EL (cell line): ENCODE measurements at places on chromosomes 4 and X.

- no peak for DNase-seq
Observed at GRCh38 chr4:112201915-112202505, 29.6 kb upstream of the AP1AR start.

- DNase-seq = no peak
Observed at GRCh38 chrX:107465932-107466620, 16.6 kb downstream of the FRMPD3 start.

- no peak for DNase-seq
Observed at GRCh38 chrX:81255876-81256275, 54.0 kb downstream of the SH3BGRL start.

GRCh38 chr4:76758290-76758882 lies 139.6 kb downstream of the SOWAHB start:
- DNase-seq = peak; percentile 84

DNA sequence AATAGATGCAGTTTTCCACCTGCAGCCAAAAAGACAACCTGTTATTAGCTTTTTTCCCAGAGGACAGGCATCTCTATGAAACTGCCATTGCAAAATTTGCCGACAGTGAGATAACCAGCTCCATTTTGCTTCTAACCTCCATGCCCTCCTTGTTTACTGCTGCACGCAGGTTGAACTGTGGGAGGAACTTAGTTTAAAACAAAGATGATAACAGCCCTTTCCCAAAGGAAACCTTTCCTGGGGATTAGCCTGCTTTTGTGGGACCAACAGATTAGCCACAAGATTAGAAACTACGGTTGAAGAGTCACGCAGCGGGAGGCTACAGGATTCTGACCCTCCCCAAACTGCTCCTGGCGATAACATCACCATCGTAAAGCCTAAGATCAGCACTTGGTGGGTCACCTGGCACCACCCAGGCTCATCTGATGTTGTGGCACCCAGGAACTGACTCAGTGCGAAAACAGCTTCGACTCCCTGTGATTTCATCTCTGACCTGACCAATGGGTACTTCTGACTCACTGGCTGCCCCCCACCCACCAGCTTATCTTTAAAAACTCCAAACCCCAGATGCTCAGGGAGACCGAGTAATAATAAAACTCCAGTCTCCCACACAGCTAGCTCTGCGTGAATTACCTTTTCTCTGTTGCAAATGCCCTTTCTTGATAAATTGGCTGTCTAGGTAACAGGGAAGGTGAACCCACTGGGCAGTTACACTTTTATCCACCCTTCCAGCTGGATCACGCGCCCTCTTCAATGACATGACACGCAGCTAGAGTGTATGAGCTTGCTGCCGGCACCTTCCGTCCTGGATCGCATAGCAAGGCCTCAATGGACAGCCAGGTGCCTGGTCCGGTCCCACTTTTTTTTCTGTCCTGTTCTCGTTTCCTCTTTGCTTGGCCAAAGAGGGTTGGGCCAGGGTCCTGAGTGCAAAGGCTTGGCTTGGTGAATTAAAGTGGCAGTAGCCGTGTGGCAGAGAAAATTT lies 27.2 kb downstream of the NOP14 start:
- DNase-seq = peak; percentile 91

- no peak for DNase-seq
Observed at GRCh38 chr4:56475917-56476316, 8.5 kb downstream of the SRP72 start.

- DNase-seq = peak; percentile 67
Observed at GRCh38 chr4:1746265-1746691, 25.0 kb downstream of the TACC3 start.

DNA sequence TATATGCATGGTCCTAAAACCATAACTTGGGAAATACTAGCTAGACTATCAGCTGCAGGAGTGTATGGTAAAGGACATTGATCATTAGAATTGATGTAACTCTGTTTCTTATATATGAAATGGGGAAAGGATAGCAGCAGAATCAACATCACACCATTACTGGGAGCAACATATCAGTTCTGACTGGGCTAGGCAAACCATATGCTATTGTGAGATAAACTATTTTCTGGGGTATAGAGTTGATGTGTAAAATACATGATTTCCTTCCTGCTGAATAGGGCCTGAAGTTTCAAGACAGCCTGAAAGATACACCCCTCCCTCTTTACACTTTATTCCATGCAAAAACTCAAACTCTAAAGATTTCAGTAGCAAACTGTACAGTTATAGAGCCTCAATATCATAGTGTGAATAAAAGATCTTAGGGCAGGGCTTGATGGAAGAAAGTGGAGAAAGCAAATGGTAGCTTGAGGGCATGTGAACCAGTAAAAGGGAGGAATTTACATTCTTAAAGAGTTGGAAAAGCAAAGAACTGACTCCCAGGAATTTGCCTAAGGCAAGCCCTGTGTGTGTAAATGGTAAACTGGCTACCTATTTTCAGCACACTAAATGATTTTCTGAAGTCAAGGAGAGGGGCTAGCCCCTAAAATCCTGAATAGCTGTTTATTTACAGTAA lies 404.1 kb downstream of the MAPK10 start:
- DNase-seq = peak; percentile 76

DNA sequence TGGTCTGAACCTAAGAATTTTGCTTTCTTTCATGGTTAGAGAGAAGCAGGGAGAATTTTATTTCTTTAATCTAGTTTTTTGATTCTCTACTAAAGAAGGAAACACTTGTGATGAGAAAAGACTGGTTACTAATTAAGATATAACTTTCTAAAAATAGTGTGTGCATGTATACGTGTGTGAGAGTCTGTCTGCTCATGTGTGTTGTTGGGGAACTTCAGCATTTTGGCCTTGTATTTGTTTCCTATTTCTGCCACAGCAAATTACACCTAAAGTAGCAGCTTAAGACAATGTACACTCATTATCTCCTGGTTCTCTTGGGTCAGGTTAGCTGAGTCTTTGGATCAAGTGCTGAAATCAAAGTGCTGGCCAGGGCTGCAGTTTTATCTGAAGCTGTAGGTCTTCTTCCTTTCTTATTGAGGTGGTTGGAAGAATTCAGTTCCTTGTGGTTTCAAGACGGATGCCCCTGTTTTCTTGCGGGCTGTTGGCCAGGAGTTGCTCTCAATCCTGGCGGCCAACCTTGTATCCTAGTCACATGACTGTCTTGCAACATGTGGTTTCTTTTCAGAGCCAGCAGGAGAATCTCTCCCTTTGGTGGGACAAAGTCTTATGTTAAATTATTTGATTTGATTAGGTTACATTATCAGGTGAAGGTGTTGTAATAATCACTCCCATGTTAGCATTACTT lies 188.4 kb upstream of the CLNK start:
- no peak for DNase-seq

GRCh38 chrX:38305971-38306370 lies 21.3 kb downstream of the RPGR start:
- DNase-seq = no peak

- no peak for DNase-seq
Observed at GRCh38 chrX:100625985-100626491, 10.6 kb downstream of the TSPAN6 start.

DNA sequence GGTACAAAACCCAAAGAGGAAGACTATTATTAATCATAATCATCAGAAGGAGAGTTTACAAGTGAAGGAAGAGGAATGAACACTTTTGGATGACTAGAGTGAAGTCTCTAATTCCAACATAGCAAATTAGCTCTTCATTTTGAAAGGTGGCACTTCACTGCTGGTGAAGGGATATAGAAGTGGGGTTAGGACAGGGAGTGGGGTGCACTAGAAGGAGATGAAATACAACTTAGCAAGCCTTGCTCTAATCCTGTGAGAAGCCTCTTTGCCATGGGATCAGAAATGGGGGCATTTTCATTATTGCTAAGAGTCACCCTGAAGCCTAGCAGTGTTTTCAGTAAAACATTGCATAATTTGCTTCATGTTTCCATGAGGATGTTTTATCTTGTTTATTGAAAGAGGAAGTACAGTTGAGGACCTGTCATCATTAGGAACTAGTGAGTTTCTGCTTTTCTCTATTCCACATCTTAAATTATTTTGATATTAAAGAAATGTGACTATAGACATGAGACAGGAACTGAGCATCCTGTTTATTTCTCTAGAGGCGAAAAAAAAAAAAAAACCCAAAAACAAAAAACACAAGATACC lies 9.3 kb upstream of the GRPR start:
- DNase-seq = no peak

- DNase-seq = no peak
Observed at GRCh38 chr4:186651624-186652023, 72.0 kb downstream of the FAT1 start.

- peak; percentile 42 for DNase-seq
Observed at GRCh38 chrX:131841496-131842437, 181.3 kb upstream of the STK26 start.

DNA sequence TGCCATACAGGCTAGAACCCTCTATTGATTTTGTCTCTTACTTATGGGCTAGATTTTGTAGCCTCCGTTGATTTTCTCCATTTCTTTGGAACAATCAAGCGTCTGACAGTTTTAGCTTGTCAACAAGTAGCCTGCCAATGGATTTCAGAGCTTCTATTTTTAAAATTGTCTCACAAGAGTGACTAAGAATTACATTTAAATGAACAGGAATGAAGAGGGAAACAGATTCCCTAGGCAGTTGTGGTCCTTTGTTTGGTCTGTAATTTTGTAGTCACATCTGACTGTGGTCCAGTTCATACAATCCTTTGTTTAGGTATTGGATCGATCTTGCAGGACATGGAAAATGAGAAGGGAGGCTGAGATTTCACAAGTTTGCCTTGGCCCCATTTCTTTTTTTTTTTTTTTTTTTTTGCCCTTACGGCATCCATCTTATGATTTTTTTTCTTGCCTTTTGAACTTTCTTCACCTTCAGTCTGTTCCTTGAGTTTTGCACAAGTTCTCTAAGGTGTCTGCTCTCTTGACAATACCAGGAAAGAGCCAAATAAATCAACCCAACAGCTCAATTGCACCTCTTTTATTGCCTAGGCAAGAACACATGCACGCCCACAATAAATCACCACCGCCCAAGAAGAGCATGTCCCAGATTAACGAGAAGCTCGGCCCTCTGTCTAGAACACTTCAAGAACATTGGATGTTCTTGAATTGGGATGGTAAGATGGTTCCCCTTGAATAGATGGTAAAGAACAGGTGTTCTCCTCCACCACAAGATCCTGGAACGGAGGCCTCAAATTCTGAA lies 86.5 kb upstream of the EGFL6 start:
- DNase-seq = no peak

DNA sequence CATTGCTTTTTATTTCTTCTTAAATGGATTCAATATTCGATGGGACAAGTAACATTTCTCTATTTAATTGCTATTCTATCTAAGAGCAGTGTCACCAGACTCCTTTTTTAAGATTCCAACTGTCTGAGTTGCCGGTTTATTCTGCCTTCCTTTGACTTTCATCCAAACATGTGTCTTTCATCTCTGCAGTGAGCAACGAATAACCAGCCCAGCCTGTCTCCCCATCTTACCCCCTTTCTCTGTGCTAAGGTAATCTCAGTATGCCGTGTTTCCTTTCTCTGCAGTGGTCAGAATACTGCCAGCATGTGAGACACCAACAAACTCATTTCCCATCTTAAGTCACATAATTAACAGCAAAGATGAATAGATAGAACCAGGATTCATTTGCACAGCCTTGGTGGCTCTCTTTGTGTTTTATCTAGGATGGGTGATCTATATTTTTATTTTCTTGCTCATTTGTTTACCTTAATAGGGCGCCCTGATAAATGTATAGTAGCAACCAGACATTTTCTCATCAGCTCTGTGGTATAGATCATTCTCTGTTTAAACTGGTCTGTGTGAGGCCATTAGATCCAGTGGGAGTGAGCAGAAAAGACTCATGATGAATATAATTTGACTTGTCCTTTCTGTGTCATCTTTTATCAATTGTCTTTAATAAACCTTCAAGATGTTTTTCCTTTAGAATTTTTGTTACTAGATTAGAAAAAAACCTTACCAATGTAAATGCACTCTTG lies 394.8 kb upstream of the IGFBP7 start:
- DNase-seq = no peak

- no peak for DNase-seq
Observed at GRCh38 chr4:105632599-105632998, 75.9 kb downstream of the INTS12 start.

DNA sequence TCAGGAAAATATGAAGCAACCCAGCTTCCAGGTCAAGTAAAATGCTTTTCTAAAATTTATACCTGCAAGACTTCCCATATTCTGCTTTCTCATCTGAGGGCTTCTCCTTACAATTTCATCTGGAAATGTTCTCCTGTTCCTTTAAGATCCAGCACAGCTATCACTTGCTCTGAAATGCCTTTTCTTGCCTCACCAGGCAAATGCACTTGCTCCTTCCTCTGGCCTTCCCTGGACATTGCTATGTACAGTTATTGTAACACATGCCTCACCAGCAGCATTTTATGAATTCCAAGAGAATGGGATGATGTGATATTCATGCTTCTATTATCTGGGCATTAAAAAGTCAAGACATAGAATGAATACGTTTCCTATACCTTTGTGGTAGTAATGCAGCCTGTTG lies 842.1 kb upstream of the INTU start:
- DNase-seq = peak; percentile 28

DNA sequence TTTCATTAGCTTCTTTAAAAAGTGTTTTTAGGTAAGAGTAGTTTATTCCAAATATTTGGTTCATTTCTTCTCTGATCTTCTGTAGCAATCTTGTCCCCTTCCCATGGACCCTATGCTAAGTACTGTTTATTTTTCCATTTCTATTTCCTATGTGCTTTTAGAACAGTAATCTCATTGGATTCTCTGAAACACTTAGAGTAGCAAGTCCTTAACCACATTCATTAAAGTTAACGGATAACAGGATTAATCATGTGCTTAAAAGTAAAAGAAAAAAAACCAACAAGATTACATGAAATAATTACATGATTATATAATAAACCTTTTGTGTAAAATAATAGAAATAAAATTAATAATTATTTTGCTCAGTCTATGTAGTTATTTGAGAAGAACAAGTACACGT lies 929.7 kb downstream of the C4orf33 start:
- no peak for DNase-seq

DNA sequence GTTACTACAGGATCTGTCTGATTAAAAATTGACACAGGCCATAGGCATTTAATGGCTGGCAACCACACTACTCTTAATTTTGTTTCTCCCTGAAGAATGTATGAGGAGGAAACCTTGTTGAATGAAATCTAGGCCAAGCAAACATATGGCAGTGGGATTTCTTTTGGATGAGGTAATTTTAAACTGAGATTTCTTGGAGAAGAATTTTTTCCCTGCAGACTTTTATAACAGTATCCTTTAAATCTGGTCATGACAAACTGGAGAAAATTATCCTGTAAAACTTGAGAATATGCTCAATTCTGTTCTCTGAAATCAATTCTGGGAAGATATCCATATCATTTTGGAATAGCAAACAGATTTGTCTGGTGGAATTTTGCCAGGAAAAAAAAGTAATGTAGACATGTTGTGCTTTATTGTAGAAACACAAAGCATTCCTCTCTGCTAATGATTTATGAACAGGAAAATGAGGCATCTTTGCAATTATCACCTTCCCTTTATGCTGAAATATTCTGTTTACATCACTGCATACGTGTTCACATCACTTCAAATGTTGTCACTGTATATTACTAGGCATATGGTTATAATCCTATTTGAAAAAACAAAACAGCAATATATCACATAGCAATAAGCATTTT lies 108.3 kb upstream of the ARSJ start:
- DNase-seq = peak; percentile 90

DNA sequence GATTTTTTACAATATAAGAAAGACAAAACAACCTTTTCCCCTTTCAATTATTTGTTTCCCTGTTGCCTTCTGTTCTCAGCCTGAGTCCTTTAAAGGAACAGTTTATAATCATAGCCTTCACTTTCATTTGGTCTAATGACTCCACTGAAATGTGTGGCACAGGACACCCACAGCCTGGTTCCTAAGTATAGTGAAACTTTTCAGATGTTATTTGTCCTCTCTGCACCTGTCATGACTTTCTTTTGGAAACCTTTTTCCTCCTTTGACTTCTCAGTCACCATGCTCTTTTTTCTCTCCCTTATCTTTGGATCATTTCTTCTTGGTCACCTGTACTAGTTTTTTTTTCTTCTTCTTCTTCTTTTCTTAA lies 237.8 kb upstream of the ANXA3 start:
- DNase-seq = no peak
